Activated CD8-positive, alpha-beta memory T cell treated with anti-CD3 and anti-CD28 coated beads for 36 hours (primary cell): ENCODE measurements at places on chromosomes 5 and 9. TPM values are rescaled to one million over a fixed set of nuclear protein-coding genes. Genes with fewer than 3 reads are reported as not detected.

MLANA gene
- not detected for total RNA-seq

TSLP gene
- total RNA-seq, result 0.67 TPM

C9orf153 gene
- total RNA-seq, result not detected

CTNND2 gene
- not detected for total RNA-seq

PCDHGB1 gene
- total RNA-seq, result not detected

PCAT7 gene
- total RNA-seq, result not detected

TLX3 gene
- not detected for total RNA-seq

MXD3 gene
- total RNA-seq, result 11.8 TPM

OR13D1 gene
- total RNA-seq, result not detected

GMCL2 gene
- total RNA-seq, result not detected

LECT2 gene
- not detected for total RNA-seq

IL4 gene
- total RNA-seq, result 2.0 TPM

CHD1 gene
- total RNA-seq, result 66.0 TPM

FBLL1 gene
- total RNA-seq, result not detected

C9orf40 gene
- 20.7 TPM for total RNA-seq

WDR31 gene
- 2.6 TPM for total RNA-seq

LPCAT1 gene
- 94.2 TPM for total RNA-seq

TRIM36 gene
- total RNA-seq, result 0.40 TPM

ARL14EPL gene
- total RNA-seq, result not detected

OTP gene
- not detected for total RNA-seq

RLN2 gene
- 2.4 TPM for total RNA-seq

TAF11L7 gene
- total RNA-seq, result not detected

ROR2 gene
- total RNA-seq, result not detected

PCDHGB7 gene
- not detected for total RNA-seq

ORM1 gene
- total RNA-seq, result not detected

NR4A3 gene
- 46.0 TPM for total RNA-seq

COL23A1 gene
- 0.13 TPM for total RNA-seq

RXRA gene
- 6.4 TPM for total RNA-seq

TIMD4 gene
- 0.65 TPM for total RNA-seq

F12 gene
- total RNA-seq, result 12.7 TPM

SLC25A25 gene
- total RNA-seq, result 15.5 TPM

SPATA9 gene
- total RNA-seq, result not detected

RNF130 gene
- 15.7 TPM for total RNA-seq

RPL35 gene
- 2,176 TPM for total RNA-seq

CSF2 gene
- total RNA-seq, result 397 TPM

RFESD gene
- total RNA-seq, result 5.1 TPM

DBH gene
- total RNA-seq, result not detected

ORM2 gene
- total RNA-seq, result not detected

ADAMTS12 gene
- not detected for total RNA-seq

TMEM252 gene
- total RNA-seq, result not detected

SLC4A9 gene
- not detected for total RNA-seq

CCDC183 gene
- total RNA-seq, result 0.46 TPM

ARSK gene
- 4.4 TPM for total RNA-seq

NUTM2G gene
- total RNA-seq, result not detected

TEX48 gene
- not detected for total RNA-seq

GCNT4 gene
- 0.59 TPM for total RNA-seq

PNPLA7 gene
- total RNA-seq, result 3.4 TPM

ARID3C gene
- total RNA-seq, result 0.34 TPM

PRSS3 gene
- total RNA-seq, result 1.3 TPM

HK3 gene
- not detected for total RNA-seq
